ENCODE measurements at places on chromosomes 11 and 22. TPM values are rescaled to one million over a fixed set of nuclear protein-coding genes. Genes with fewer than 3 reads are reported as not detected.
A peak's percentile ranks its signal among the peaks of the same experiment; 100 is the strongest.

Gene OOSP3
- not detected for polyA plus RNA-seq

Gene XKR3
- polyA plus RNA-seq: not detected

Gene NRXN2
- polyA plus RNA-seq: 16.6 TPM

- DNase-seq: no peak
Observed at GRCh38 chr11:61626580-61627380, 45.9 kb upstream of the SYT7 start.

- no peak for DNase-seq
Observed at GRCh38 chr11:376531-377173, 7.4 kb downstream of the B4GALNT4 start.

Gene KRTAP5-7
- polyA plus RNA-seq: not detected

Gene LIF
- 2.3 TPM for polyA plus RNA-seq

DNA sequence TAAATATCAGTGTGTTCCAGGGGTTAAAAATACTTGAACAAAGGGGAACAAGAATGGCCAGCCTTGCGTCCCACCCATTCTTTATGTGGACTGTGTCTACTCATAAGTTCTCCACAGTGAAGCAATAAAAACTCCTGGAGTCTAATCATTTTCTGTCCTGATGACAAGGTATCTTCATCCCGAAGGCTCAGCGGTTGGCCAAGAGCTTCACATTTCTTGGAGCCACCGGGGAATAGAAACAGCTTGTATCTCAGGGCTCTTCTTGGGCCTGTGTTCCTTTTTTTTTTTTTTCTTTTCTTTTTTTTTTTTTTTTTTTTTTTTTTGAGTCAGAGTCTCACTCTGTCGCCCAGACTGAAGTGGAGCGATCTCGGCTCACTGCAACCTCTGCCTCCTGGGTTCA is 36.8 kb upstream of the ADORA2A start:
- DNase-seq: no peak

DNA sequence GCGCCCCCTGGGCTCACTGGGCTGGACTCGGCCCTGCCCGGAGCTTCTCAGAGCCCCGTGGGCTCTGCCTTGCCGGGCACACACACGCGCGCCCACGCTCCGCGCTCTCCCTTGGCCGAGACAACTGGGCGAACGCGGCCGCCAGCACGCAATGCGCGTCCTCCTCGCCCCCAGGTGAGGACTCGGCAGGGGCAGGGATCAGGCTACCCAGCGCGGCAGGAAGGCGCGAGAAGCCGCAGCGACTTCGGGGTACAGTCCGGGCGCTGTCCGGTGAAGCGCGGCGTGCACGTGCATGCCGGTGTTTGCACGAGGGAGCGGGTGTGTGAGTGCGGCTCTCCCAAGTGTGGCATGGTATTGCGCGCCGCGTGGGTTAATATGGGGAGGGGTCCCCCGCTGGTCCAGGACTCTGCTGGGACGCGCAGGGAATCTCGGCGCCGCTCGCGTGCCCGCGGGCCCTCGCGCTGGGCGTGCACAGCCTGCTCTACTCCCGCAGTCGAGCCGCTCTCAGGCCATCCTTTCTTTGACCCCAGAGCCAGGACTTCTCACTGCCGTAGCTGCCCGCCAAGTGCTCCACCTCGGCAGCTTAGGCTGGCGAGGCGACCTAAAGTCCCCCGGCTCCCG is 5.4 kb downstream of the WNT7B start:
- no peak for DNase-seq

Gene DEFB131B
- polyA plus RNA-seq: not detected

- no peak for DNase-seq
Observed at GRCh38 chr11:22807855-22808570, 21.6 kb downstream of the SVIP start.

Gene TP53I11
- polyA plus RNA-seq: 79.2 TPM

GRCh38 chr11:17508791-17509190 is 32.1 kb upstream of the ABCC8 start:
- DNase-seq: no peak

Gene UVRAG
- polyA plus RNA-seq: 21.4 TPM

- no peak for DNase-seq
Observed at GRCh38 chr22:49955581-49956417, 4.8 kb upstream of the PIM3 start.

GRCh38 chr22:44337678-44338004 is 24.9 kb upstream of the SHISAL1 start:
- no peak for DNase-seq

DNA sequence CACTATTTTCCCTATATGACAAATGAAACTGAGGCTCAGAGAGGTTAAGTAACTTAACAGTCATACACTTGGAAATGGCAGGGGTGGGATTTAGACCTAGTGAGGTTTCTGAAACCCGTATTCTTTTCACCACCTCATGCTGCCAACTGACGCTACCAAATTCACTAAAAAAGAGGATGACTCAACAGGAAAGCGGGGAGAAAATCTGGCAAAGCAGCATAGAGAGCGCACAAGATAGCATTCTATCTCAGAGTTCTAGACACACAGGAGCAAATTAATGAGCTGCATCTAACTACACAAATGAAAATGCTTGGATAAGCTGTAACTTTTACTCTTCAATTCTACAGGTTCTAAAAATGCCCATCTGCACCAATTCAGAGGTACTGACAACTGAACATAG is 136.4 kb downstream of the RBFOX2 start:
- DNase-seq: no peak

DNA sequence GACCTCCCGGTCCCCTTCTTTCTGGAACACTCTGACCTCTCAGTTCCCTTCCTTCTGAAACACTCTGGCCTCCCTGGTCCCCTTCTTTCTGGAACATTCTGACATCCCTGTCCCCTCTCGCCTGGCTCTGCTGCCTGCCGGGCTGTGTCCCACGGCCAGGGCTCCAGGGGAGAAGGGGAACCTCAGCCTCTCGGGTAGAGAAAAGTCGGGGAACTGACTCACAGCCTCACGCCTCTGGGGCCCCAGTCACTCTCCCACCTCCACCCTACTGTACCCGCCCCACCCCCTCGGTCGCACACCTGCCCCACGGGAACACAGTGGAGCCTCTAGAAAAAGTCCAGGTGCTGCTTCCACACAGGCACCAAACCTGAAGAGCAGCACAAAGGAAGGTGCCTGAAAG is 93.3 kb downstream of the BRD1 start:
- DNase-seq: no peak

- DNase-seq: no peak
Observed at GRCh38 chr11:12585861-12586260, 88.4 kb upstream of the TEAD1 start.

- no peak for DNase-seq
Observed at GRCh38 chr11:11969380-11970215, 38.8 kb downstream of the DKK3 start.

Gene NXPE2
- 0.37 TPM for polyA plus RNA-seq

- no peak for DNase-seq
Observed at GRCh38 chr22:16847271-16847670, 22.1 kb upstream of the XKR3 start.

Gene APOBEC3H
- not detected for polyA plus RNA-seq

DNA sequence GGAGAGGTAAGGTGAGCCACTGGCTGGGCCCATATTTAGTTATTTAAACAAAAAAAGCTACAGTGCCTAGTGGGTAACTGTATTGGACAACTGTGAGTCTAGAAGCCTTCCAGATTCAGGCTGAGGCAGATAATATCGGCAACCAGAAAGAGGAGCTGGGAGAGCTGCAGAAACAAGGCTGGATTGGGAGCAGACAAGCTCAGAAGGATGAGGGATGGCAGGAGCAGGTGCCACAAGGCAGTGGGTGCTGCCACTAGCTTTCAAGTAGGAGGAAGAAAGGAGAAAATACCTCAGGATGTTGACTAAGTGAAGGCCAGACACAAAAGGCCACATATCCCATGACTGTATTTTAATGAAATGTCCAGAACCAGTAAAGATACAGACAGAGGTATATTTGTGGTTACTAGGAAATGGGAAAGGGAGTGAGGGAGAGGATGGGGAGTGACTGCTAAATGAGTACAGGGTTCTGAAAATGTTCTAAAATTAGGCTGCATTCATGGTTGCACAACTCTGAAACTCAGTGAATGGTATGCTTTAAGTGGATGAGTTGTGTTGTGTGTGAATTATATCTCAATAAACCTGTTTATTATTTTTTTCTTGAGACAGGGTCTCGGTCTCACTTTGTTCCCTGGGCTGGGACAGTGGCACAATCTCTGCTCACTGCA is 11.8 kb upstream of the RAPSN start:
- DNase-seq: no peak

GRCh38 chr22:44451016-44451415 is 47.0 kb downstream of the RTL6 start:
- DNase-seq: no peak

- DNase-seq: peak; percentile 65
Observed at GRCh38 chr22:22342697-22343580, 98.4 kb downstream of the VPREB1 start.

GRCh38 chr11:23370580-23371275 is 510.5 kb upstream of the CCDC179 start:
- DNase-seq: no peak

GRCh38 chr22:30733181-30733631 is 38.5 kb downstream of the OSBP2 start:
- DNase-seq: no peak

Gene USP2
- polyA plus RNA-seq: 7.6 TPM

DNA sequence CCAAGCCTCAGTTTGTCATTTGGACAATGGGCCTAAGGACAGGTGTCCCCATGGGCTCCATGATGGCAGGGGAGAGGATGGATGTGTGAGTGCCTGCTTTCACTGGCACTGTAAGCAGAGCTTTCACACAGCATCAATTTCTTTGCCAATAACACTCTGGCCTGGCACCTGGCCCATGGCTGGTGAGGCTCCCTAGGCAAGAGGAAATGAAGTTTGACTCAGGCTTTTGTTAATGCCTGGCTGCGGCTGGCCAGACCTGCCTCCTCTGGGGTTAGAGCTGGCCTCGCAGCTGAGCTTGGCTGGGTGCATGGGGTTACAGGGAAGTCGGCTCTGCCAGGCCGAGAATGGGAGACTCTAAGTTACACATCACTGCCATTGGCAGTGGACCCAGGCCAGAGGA is 30.0 kb upstream of the SEZ6L start:
- DNase-seq: no peak

GRCh38 chr11:35654711-35655110 is 7.9 kb upstream of the TRIM44 start:
- no peak for DNase-seq

- DNase-seq: no peak
Observed at GRCh38 chr11:123011510-123011909, 29.9 kb upstream of the BSX start.

Gene OR51Q1
- polyA plus RNA-seq: not detected

DNA sequence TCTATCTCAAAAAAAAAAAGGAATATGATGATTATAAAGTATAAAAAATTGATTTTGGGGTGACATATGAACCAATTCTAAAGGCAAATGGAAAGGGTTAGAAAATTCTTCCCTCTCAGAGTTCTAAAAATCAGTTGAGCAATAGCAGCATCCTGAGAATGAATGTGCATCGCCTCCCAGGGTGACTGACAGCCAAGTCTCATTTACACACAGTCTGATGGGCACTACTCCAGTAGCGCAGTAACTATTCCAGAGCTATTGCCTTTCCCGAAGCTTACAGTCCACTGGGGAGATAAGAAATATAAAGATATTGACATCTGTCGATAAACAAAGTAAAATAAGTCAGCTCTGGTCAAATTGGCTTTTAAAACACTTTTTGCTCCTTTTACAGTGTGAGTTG is 32.3 kb upstream of the SORL1 start:
- no peak for DNase-seq
